Stimulated activated CD4-positive, alpha-beta T cell treated with anti-CD3 and anti-CD28 coated beads, Interleukin-4, amount 100 ng/mL, for 24 hours (primary cell): ENCODE measurements at places on chromosomes 3 and 15.

GRCh38 chr15:99210334-99210733 lies 39.0 kb downstream of the TTC23 start:
- DNase-seq: no peak

DNA sequence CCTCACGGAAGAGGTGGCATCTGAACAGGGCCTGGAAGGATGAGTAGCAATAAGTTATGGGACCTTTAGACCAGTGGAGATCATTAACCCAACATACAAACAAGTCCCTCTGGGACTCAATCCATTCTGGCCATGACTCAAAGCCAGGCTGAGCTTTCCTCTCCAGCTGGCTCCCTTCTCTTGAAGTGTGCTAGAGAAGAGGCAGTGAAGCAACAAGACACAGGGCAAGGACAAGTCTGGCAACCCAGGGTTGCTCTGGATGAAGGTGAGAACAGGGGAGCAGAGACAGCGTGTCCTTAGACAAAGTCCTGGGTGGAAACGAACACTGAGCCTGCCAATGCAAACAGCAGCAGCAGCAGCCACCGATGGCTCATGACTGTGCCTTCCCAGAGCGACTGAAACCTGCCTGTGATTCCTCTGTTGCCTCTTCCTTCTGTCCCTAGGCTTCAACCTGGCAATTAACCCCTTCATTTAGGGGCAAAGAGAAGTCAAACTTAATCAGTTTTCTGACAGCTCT lies 86.8 kb downstream of the BDH1 start:
- DNase-seq: no peak

- DNase-seq: no peak
Measured at GRCh38 chr15:57345584-57345983, 30.7 kb upstream of the CGNL1 start.

GRCh38 chr3:191387441-191388077 lies 57.2 kb upstream of the UTS2B start:
- DNase-seq: no peak

GRCh38 chr15:78492872-78493271 lies 14.5 kb upstream of the HYKK start:
- no peak for DNase-seq

DNA sequence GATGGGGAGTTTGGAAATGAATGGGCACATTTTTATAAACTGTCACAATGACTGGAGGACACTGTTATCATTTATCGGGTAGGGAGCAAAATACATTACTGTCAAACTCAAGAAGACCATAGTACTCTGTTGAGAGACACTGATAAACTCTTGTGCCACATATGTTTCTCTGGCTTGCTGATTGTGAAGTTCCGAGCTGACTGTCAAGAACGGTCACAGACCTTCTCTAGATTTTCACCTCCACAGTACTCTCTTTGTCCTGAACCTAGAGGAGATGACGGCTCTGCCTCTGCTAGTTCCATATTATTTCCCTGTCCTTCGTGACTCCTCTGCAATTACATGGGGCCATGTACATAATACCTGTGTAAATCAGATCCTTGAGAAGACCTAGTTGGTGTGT lies 451.9 kb downstream of the LPP start:
- no peak for DNase-seq

GRCh38 chr3:52269776-52270175 lies 8.7 kb downstream of the WDR82 start:
- DNase-seq: no peak

- DNase-seq: no peak
Measured at GRCh38 chr3:60855250-60855649, 396.0 kb downstream of the FHIT start.

GRCh38 chr15:90942354-90943120 lies 7.5 kb downstream of the UNC45A start:
- no peak for DNase-seq

- DNase-seq: no peak
Measured at GRCh38 chr3:170476291-170476690, 57.6 kb downstream of the CLDN11 start.

- no peak for DNase-seq
Measured at GRCh38 chr3:56408761-56409196, 59.5 kb downstream of the ERC2 start.

GRCh38 chr3:128394033-128394432 lies 72.7 kb downstream of the DNAJB8 start:
- DNase-seq: no peak

DNA sequence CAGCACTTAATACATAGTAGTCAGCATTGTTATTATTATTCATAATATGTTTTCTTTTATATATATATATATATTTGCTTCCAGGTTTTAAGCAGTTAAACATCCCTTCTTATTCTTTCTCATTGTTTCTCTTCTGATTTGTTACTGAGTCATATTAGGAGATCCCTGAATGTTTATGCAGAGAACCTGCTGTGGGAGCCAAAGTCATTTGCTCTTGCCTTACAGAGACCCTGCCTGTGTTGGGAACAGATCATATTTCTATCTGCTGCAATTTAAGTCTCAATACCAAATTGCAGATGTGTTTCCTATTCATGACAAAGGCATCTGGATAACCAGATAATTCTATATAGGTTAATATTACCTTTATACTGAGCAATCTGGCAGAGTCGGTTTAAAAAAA lies 323.0 kb upstream of the UMPS start:
- no peak for DNase-seq

- no peak for DNase-seq
Measured at GRCh38 chr15:42665827-42666226, 71.1 kb downstream of the CDAN1 start.

GRCh38 chr15:28096670-28097431 lies 2.3 kb downstream of the OCA2 start:
- DNase-seq: no peak

DNA sequence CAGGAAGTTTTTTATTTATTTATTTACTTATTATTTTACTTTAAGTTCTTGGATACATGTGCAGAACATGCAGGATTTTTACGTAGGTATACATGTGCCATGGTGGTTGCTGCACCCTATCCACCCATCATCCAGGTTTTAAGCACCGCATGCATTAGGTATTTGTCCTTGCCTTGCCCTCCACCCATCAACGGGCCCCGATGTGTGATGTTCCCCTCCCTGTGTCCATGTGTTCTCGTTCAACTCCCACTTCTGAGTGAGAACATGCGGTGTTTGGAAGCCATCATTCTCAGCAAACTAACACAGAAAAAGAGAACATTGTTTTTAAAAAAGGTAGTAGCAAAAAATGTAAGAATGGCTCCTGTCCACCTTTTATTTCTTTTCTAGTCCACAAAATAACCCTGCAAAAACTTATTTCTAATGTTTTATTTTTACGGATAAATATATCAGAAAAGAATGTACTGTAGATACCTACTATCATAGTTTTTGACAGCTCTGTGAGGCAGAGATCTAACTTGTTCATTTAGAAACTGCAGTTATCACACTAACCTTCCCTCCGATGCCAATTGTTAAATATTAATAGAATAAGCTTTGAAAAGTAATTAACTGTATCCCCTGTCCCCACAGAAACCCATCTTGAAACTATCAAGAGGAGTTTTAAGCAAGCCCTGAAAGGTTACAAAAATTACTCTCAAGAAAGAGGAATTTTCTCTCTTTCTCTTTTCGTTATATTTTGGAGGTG lies 189.2 kb downstream of the LPP start:
- DNase-seq: no peak

DNA sequence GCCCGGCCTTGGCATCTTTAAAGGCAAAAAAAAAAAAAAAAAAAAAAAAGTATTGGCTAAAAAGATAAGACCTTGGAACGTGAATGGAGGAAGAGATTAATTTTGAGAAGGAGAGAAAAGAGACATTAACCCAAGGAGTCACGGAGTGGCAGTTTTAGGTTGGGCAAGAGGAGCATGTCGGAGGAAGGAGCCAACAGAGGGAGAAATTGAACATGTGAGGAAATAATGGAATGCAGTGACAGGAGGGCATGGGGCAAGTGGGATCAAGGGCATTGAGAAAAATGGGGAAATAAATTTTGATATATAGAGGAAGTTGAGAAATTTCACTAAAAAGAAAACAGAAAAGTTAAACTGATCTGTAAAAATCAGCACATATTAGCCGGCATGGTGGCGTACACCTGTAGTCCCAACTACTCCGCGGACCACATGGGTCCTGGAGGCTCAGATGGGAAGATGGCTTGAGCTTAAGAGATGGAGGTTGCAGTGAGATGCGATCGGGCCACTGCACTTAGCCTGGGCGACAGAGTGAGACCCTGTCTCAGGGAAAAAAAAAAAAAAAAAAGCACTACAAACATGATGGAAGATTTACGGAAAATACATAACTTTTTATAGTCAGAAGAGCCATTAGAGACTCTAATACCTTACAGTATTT lies 1.2 kb downstream of the HAUS2 start:
- DNase-seq: no peak

DNA sequence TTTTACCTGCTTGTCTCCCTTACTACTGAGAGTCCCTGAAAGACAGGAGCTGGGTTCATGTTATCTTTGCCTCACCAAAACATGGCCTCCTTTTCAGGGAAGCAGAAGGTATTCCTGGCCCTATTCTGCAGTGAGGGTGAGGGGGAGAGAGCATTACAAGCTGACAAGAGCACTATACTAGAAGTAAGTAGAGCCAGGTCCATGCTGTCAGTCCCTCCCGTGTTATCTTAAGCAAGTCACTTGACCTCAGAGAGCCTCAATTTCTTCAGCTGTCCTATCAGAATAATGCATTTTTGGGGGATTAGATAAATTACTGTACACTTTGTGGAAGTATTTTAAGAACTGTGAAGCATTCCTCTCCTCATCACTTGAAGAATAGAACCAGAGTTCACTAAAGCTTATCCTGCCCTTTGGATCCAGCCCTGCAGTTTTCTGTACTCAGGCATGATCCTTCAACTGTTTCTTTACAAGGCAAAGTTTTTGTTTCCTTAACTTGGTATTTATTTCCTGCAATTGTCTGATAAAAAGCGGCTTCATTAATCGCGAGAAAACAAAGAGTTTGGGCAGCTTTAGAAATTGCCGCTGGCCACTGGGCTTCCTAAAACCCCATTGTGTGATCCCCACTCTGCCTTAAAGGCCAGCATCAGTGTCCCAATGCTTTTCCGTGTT lies 213.9 kb downstream of the CDIN1 start:
- DNase-seq: no peak

GRCh38 chr3:98695796-98696195 lies 67.3 kb upstream of the ST3GAL6 start:
- no peak for DNase-seq

DNA sequence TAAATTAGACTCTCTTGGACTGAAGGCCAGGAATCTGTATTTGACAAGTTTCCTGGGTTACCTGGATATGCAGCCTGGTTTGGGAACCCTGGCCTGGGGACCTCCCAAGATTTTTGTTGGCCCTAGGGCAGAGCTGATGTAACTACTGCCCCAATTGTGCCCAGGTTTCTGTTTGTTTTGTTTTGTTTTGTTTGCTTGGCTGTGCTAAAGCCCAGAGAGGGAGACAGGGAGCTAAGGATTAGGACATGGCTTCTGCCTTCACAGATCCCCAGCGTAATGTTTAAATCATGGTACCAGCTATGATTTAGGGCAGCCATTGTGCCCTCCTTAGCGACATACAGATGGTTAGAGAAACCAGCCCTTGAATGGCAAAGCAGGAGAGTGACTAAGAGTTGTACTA lies 47.6 kb downstream of the ABHD5 start:
- no peak for DNase-seq

DNA sequence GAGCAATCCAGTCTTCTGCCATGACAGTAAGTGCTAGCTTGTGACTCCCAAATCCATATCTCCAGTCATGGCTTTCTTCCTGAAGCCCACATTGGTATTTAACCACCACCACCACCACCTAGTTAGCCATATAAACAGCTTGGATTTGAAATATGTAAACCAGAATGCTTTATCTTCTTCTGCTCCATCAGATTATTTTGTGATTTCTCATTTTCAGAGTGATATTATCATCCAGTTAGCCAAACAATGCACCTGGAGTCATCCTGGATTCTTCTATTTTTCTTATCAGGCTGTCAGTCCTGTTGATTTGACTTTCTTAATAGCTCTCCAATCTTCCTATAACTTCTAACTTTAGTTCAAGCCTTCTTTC lies 124.3 kb upstream of the PTX3 start:
- no peak for DNase-seq

- peak; percentile 6 for DNase-seq
Measured at GRCh38 chr15:76903251-76903681, 1.9 kb downstream of the SCAPER start.

- no peak for DNase-seq
Measured at GRCh38 chr3:153911116-153911515, 210.1 kb upstream of the ARHGEF26 start.

- DNase-seq: no peak
Measured at GRCh38 chr3:29871087-29871486, 590.2 kb downstream of the RBMS3 start.

DNA sequence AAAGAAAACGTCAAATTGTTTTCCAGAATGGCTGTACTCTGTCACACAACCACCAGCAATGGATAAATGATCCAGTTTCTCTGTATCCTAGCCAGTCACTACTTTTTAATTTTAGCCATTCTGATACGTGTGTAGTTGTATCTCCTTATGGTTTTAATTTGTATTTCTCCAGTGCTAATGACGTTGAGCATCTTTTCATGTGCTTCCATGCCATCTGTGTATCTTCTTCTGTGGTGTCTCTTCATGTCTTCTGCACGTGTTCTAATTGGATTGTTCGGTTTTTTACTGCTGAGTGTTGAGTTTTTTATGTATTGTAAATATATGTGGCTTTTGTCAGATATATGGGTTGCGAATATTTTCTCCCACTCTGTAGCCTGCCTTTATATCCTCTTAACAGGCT lies 81.9 kb downstream of the SUMF1 start:
- DNase-seq: no peak

- no peak for DNase-seq
Measured at GRCh38 chr15:61115679-61116078, 113.4 kb downstream of the RORA start.

- DNase-seq: no peak
Measured at GRCh38 chr15:26028086-26028740, 165.1 kb upstream of the ATP10A start.

DNA sequence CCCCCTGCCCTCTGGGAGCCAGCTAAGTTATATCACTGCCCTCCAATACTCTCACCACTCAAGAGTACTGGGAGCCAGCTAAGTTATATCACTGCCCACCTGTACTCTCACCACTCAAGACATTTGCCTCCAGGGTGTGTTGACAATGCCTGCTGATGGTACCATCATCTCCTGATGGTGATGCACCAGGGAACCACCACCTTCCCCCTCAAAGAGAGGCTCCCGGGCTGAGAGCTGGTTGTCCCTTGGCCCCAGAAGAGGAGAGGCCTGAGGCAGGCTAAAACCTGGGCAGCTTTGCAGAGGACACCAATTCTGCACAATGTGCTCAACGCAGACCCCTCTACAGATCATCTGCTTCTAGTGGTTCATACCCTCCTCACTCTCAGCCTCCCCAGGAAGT lies 7.5 kb upstream of the HAPLN3 start:
- DNase-seq: no peak

DNA sequence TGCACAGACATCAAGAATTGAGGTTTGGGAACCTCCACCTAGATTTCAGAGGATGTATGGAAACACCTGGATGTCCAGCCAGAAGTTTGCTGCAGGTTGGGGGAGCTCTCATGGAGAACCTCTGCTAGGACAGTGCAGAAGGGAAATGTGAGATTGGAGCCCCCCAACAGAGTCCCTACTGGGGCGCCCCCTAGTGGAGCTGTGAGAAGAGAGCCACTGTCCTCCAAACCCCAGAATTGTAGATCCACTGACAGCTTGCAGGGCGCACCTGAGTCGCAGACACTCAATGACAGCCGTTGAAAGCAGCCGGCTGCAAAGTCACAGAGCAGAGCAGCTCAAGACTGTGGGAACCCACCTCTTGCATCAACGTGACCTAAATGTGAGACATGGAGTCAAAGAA lies 34.6 kb upstream of the EPHA6 start:
- DNase-seq: no peak

GRCh38 chr3:181081930-181082329 lies 92.4 kb upstream of the DNAJC19 start:
- no peak for DNase-seq
